Metanephros (tissue), 2 donors: ENCODE measurements at places on chromosomes 7 and 10. TPM values are rescaled to one million over a fixed set of nuclear protein-coding genes. Genes with fewer than 3 reads are reported as not detected.

PRKAR2B gene
- 24.5 TPM for total RNA-seq

STARD3NL gene
- 46.3 TPM for total RNA-seq

CELF2 gene
- total RNA-seq, result 25.7 TPM

COL13A1 gene
- 13.0 TPM for total RNA-seq

ADCYAP1R1 gene
- 1.9 TPM for total RNA-seq

PDIA4 gene
- total RNA-seq, result 127 TPM

ZNF107 gene
- total RNA-seq, result 6.5 TPM

ASIC3 gene
- total RNA-seq, result 0.76 TPM

ELOVL3 gene
- 1.3 TPM for total RNA-seq

STAMBPL1 gene
- total RNA-seq, result 6.8 TPM

TUBB8 gene
- total RNA-seq, result 0.12 TPM

WASHC2A gene
- 36.7 TPM for total RNA-seq
